ENCODE measurements at places on chromosomes 16 and 17.
A peak's percentile ranks its signal among the peaks of the same experiment; 100 is the strongest.

GRCh38 chr17:39913989-39914388 is 4.4 kb downstream of the GSDMB start:
- DNase-seq, result no peak

DNA sequence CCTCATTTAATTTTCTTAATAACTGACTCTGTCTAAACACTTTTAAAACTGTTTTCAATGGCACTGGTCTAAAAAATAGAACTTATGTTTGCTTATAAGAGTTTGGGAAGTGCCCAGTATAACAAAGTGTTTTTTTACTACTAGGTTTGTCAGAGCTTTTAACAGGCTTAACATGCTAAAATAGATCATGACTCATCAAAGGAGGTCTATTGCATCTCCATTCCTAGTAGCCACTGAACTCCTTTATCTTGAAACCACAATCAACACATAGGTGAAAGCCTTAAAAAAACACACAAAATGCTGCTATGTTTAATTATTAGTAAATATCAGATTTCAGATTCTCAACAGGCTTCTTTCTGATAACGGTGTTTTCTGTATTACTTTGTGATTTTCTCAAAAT is 196.4 kb upstream of the KIF2B start:
- no peak for DNase-seq

DNA sequence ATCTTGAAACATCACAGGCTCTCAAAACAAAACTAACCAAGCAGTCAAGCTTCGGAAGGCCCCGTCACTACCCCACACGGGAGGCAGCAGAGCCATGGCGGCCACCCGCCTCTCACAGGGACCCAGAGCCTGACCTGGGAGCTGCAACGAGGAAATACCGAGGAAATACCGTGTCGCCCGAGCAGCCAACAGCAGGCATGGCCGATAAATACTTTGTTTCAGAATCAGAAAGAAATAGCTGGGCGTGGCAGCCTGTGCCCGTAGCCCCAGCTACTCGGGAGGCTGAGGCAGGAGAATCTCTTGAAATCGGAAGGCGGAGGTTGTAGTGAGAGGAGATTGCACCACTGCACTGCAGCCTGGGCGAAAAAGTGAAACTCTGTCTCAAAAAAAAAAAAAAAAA is 6.9 kb downstream of the LMF1 start:
- no peak for DNase-seq

DNA sequence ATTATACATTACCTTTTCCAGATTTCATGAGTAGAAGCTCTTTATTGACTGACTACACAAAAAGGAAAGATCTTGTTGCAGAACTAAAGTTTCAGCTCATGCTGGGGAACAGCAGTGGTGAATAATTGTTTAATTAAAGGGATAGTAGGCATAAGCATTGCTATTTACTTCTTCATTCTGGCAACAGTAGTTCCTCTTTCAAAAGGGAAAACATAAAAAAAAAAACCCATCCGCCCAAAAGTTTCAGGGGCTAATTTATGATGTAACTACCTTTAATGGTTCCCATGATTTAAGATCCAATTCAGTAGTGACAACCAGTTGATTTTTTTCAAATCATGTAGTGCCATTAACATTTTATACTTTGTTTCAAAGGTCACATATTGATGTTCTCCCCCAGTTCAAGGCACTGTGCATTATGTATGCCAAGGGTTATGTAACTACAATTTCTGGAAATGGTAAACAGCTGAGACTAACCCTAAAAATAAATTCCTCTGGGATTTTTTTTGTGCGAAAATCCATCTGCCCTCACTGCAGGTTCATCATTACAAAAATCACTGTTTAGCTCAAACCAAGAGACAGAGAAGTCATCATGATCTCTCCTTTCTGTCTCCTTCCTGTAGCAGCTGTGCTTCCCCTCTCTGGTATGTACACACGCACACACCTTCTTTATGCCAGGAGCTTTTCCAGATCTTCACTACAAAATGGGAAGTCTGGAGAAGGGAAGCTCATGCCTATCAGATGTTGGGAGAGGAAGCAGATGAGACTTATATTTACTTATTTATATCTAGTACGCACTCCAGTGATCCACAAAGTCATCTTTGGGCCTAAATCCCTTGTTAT is 2.2 kb upstream of the PHLPP2 start:
- peak; percentile 74 for DNase-seq

GRCh38 chr16:25914357-25914962 is 222.7 kb downstream of the HS3ST4 start:
- DNase-seq, result no peak

Data from naive B cell (primary cell).